ENCODE measurements at places on chromosomes 1 and 21.

DNA sequence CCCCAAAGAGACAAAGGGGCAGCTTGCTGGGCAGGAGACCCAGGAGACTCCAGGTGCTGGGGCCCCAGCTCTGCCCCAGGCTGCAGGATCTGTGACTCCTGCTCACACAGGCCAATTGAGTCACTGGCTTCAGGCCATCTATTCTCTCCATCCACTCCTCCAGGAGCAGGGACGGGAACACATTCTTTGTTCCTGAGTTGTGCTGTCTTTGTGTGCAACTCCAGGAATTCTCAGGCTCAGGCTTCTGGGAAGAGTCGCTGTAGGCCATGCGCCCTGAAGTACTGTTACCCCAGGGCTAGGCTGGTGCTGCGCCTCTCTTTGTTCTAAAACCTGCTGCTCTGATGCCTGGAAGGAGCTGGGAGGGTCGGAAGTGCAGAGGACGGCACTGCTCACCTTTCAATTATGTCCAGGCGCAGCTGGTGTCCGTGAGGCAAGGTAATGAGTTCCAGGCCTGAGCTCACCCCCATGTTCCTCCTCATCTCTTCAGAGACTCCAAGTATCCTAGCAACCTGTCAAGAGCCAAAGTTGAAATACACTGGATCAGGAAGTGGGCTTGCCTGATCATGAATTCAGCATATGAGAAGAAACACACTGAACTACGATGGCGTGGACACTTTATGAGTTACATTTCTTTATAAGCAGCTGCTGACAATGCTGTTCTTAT lies 105.9 kb downstream of the BCAR3 start:
- DNase-seq = no peak

DNA sequence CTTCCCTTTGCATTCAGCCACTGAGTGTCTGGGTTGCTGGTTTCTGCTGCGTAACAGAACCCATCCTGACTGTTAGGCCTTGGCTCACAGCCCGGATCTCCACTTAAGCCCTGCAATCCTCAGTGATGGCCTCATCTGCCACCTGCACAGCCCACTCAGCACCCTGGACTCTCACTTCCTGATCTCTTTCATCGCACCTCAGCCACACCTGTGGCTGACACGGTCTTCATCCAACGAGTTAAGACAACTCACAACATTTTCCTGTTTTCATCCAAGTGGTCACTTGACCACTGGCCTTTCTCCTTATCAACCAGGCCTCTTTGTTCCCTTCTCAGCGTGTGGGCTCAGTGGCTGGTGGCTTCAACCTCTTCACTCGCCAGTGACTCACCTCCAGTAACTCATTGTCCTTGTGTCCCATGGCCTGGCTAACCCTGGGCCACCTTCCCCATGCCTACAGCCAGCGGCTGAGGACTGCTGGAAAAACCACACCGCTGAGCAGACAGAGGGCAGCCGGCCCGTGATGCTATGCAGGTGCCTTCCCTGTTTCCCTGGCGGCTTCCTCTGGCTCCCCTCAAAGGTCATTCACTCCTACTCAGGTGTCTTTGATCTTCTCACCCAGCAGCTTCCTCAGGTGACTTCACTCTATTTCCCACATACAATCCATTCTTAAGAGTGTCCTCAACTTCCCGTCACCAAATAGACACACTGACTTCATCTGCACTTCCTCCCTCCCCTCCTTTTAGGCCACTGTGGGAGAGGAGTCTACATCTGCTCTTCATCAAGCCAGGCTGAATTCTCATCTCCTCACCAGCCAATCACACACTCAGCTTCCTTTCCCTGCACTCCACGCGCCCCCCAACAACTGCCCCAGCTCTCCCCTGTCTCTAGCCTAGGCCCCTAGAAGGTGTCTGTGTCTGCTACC lies 19.9 kb upstream of the EDN2 start:
- no peak for DNase-seq

- no peak for DNase-seq
These were observed 38.3 kb downstream of the ABCG1 start for GRCh38 chr21:42257091-42257765.

DNA sequence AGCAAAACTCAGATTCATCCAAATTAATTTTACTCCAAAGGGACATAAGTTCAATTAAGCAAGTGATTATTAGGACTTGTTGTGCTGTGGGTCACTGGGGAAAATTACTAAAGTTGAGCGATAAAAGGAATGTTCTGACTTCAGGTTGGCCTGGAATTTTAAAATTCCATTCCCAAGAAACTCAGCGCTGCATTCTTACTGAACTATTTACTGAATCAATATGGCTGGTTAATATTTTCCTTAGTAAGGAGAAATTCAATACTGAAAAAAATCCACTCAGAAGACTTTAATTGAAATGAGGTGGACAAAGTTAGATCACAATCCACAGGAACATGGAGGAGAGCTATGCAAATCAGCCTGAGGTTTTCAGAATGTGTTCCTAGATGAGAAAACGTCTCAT lies 578.9 kb upstream of the NR5A2 start:
- DNase-seq = no peak

GRCh38 chr1:16903458-16903796 lies 7.6 kb downstream of the RNU1-2 start:
- DNase-seq = no peak

DNA sequence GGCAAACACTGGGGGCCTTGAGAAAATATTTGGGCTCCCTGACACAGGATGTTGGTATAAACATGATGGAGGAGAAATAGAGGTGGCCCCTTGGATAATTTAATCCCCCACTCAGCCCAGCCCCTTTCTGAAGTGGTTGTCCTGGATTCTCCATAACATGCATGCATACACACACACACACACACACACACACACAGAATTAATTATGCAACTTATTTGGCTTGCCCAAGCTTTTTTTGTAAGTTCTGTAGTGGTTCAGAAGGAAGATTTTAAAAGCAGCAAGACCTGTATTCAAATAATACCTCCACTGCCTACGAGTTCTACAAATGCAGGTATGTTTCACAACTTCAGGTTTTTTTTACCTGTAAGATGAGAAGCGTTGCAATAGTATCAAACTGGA lies 15.0 kb downstream of the ATF3 start:
- no peak for DNase-seq

- no peak for DNase-seq
These were observed 40.0 kb downstream of the ROR1 start for GRCh38 chr1:63813829-63814277.
